GM12891 (cell line): ENCODE measurements at places on chromosomes 2 and 18.

DNA sequence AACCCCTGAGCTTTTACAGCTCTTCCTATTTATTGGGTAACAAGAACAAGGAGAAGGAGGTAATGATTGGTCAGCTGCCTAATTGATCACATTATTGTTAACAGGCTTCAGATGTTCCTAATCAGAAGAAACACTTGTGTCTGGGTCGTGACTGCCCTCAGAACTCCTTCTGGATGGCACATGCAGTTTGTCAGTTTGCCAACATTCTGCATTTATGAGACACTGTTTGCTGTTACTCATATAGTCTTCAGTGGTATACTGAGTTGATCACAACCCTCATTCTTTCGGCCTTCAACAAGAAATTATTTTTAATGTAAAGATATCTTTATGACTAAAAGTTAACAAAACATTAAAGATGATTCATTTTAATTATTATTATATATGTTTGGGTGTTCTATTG lies 95.7 kb upstream of the DOCK10 start:
- no peak for DNase-seq

- DNase-seq, result no peak
These were observed 53.8 kb downstream of the TRAPPC12 start for GRCh38 chr2:3433339-3433699.

- no peak for DNase-seq
These were observed 199.5 kb upstream of the SALL3 start for GRCh38 chr18:78779996-78780718.

- no peak for DNase-seq
These were observed 32.2 kb downstream of the MAL start for GRCh38 chr2:95057535-95058370.

DNA sequence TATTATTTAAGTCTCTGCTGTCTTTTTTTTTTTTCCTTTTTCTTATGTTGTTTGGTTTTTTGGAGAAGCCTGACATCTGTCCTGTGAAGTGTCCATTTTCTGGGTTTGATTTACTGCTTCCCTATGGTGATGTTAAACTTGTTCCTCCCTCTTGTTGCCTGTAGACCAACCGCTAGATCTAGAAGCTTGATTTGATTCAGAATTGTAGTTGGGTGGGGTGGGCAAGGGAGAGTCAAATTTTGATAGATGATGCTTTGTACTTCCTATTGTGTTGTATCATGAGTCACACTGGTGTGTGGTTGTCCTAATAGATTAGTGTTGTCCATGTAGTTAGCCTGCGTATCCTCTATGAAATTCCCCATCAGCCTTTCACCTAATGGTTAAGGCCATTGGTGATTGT lies 35.4 kb downstream of the CAB39 start:
- DNase-seq, result no peak

DNA sequence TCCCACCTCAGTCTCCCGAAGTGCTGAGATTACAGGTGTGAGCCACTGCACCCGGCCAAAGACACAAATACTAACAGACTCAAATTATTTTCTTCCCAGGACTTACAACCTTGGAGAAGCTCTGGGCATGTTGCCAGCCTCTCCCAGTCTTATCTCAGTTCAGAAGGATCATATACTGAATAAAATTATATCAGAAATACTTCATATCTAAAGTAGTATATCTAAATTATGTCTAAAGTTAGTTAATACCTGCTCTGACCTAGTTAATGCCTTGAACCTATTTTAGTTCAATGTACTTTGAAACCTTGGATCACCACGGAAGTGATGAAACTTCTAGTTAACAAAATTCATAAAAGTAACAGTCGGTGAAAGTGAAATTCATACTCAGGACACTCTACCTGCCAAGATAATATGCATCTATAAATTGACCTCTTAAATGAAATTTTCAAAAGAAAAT lies 34.4 kb upstream of the CYBRD1 start:
- DNase-seq, result no peak
